ENCODE measurements at places on chromosomes 7 and 10.

DNA sequence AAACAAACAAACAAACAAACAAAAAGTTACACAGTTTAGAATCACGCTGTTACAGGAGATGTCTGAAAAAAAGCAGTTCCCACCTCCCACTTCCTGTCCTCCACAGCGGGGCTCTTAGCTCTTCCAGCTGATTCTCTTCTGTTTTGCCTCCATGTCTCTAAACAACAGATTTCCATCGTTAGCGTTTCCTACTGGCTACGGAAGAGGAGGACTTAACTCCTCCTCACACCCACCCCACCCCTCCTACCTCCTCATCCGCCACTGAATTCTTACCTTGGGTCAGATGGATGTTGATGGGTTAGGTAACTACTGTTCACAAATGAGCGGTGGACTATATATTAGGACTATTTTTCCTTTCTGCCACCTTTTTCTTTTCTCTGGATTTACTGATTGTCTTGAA lies 36.8 kb upstream of the NUB1 start:
- peak; percentile 14 for DNase-seq

- DNase-seq: no peak
Measured at GRCh38 chr10:16597656-16598055, 76.0 kb upstream of the C1QL3 start.

- DNase-seq: no peak
Measured at GRCh38 chr7:55177068-55177530, 158.3 kb downstream of the EGFR start.

DNA sequence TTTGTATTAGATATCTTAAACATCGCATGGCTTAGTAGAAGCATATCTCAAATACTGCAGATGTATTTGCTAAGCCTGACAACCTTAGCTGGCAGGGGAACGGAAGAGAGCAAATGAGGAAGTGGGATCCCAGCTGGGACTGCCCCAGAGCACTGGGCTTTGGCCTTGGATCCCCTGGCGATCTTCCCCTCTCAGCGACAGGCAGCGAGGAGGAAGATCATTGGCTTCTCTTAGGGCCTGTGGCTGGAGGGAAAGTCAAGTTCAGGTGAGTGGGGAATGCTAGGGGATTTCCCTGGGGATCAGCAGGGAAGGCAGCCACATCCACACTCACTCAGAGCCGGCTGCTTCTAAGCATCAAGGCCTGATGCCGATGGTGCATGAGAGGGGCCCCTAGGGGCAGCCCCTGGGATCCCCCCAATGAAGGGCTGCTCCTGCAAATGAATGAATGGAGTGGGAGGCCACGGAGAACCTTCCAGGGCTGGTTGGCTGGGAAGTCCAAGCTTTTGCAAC lies 42.0 kb downstream of the LYZL2 start:
- DNase-seq: no peak

DNA sequence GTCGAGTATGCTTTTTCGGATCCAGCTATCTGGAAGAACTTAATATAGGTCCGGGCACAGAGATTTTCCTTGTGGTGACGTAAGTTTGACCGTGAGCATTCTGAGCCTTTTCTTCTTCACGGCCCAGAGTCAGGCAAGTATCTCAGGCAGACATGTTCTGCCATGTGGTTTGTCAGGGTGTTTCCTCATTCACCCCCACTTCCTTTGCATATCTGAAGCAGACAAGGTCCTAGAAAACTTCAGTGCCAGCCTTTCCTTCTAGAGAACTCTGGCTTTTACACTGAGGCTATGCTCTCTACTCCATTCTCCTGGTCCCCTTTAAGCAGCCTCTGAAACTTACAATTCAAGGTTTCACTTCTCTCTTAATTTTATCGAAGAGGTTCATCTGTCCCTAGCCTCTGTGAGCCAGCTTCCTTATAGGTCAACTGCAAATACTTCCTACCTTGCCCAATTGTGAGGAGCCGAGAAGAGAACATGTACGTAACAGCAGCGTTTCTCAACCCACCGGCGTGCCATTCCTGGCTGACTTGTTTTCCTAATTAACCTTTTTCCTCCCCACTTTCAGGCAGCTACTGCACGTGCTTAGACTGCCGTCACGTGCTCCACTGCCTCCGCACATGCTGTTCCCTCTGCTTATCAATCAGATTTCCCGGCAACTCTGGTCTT lies 47.3 kb downstream of the CDCA7L start:
- DNase-seq: no peak

DNA sequence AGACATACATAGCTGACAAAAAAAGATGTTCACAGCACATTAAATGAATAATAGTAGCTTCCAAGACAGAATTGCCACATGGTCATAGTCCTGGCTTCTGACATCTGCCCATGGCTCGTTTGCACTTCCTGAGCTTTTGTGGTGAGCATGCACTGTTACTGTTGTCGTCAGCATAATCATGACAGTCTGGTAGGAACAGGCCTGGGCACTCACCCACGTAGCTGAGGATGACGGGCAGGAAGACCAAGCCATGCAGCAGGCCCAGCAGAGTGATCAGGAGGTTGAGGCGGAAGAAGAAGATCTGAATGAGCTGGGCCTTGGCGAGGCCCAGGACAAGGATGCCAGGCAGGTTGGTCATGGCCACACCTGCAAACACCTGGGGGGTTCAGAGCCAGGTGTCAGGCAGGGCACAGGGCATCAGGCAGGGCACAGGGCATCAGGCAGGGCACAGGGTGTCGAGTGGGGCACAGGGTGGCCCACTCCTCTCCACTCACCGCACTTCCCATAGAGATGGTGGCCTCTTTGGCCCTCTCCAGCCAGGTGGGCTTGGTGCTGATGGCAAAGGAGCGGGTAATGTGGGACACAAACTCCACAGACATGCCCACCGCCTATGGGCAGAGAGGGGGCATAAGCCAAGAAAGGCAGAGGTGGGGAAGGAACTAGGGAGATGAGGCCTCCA lies 25.3 kb upstream of the NUDCD3 start:
- no peak for DNase-seq

GRCh38 chr7:32588657-32589056 lies 93.4 kb downstream of the AVL9 start:
- no peak for DNase-seq

GRCh38 chr7:108327353-108327752 lies 128.9 kb downstream of the NRCAM start:
- DNase-seq: no peak

DNA sequence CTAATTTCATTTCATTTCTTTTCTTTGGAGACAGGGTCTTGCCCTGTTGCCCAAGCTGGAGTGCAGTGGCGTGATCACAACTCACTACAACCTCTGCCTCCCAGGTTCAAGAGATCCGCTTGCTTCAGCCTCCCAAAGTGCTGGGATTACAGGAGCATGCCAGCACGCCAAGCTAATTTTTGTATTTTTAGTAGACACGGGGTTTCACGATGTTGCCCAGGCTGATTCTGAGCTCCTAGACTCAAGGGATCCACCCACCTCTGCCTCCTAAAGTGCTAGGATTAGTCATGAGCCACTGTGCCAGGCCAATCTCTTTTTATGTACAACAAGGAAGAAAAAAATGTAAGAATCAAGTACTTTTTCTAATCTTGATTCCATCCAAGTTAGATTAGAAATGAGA lies 10.7 kb upstream of the KMT2E start:
- DNase-seq: no peak

- no peak for DNase-seq
Measured at GRCh38 chr10:29378106-29378505, 89.2 kb downstream of the LYZL1 start.
